ENCODE measurements at places on chromosomes 11 and 22.

DNA sequence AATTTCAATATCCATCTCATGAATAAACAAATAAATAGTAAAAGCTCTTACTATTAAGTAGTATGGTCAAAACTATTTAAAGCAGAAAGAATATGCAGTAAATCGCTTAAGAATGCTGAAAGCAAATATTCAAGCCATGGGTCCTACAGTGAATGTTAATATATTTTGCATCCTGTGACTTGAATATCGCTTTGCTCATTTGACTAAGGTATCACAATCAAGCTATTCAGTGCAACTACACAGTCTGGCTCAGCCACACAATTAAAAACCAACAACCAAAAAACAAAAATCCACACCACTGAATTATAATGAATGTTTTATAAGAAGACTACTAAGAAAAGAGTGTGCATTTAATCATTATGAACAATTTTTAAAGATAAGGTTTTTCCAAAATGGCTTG lies 45.3 kb downstream of the RAB6A start:
- DNase-seq, result no peak

DNA sequence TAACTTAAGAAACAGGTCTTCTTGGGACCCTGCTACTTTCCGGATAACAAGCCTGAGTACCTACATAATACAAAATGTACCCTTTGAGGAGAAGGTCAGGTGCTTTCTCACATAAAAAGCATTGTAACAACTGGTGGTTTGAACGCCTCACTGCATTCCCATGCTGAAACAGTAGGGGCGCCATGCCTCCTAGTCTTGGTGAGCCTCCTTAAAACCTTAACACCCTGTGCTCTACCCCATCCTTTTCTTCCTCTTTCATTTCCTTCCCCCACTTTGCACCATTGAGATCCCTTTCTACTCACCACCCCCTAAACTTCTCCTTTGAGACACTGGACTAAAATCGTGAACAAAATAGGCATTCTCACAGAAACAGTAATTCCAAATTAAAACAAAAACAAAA lies 729.3 kb downstream of the NTM start:
- no peak for DNase-seq

- peak; percentile 40 for DNase-seq
Measured at GRCh38 chr11:46119352-46120216, 1.7 kb downstream of the PHF21A start.

DNA sequence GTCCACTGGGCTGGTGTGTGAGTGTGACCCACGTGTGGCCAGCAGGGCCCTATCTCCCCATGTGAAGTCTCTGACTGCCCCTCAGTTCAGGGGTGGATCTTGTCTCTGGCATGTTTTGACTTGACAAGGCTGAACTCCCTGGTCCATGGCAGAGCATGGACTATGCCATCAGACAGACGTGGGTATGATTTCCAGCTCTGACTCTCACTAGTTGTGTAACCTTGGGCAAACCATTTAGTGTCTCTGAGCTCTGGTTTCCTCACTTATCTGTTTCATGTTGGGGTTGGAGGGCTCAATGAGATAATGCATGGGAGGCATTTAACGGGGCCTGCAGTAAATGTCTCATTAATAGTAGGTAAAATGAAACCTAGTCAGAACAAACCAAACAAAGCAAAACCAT lies 254.5 kb upstream of the NARS2 start:
- DNase-seq, result no peak

DNA sequence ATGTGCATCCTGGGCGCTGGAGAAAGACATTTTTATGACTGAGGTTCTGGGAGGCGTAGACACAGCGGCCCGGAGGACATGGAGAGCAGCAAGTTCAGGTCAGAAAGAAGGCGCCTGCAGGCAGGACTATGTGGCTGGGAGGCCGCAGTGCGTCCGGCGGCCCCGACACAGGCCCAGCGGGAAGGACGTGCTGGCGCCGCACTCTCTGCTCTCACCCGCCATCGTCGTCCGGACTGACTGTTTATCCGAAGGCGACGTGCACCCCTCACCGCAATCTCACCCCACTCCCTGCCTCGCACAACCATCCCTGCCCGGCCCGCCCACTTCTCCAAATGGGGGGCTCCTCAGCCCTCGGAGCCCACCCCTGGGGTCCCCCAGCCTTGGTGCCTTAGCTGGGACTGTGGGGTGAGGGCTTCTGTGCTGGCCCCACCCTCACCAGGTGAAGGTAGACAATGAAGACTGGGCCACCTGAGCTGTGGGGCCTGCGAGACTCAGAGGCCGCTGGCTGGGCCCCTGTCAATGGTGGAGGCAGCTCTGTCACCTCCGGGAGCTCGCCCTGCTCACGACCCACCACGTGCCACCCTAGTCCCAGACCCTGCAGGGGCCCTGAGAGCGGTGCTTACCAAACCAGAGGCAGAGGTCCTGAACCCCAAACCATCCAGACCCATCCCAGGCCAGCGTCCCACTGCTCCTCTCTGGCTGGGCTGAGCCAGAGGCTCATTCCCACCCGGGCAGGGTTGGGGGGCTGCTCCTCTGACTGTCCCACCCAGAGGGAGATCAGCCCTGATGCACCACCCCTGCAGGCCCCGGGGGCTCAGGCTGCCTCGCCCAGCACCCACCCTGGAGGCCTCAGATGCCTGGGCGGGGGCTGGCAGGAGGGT lies 16.2 kb upstream of the MUC5B start:
- no peak for DNase-seq

GRCh38 chr11:64692764-64693331 lies 30.1 kb downstream of the NRXN2 start:
- no peak for DNase-seq

DNA sequence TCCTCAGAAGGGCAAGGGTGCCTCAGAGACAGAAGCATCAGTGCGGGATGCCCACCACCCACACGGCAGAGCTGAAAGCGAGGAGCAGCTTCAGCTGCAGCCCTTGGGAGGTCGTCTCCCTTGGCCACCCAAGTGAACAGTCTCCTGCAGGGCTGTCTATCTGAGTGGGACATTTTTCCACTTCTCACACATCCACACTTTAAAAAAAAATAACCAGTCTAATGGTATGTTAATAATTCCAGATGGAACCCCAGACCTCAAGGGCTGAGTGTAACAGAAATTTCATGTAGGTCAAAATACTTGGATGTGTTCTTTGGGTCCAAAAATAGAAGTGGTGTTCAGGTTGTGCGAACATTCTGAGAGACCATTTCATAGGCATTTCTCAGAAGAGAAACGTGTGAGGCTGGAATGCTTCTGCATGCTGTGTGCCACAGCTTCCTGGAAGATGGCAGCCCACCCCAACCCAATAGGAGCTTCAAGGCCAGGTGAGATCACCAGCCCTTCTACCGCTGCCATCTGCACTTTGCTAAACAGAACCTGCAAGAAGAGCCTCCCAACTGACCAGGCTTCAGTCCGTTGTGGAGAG lies 623.2 kb downstream of the OPCML start:
- DNase-seq, result no peak

- peak; percentile 77 for DNase-seq
Measured at GRCh38 chr11:46346886-46347636, at the start of gene DGKZ. TSS of gene DGKZ (plus strand) at chr11:46347463. CDS start at chr11:46347660, 197 bp downstream.

GRCh38 chr11:103619480-103619879 lies 417.0 kb upstream of the DDI1 start:
- no peak for DNase-seq

- no peak for DNase-seq
Measured at GRCh38 chr22:49124608-49125007, 703.1 kb downstream of the BRD1 start.

DNA sequence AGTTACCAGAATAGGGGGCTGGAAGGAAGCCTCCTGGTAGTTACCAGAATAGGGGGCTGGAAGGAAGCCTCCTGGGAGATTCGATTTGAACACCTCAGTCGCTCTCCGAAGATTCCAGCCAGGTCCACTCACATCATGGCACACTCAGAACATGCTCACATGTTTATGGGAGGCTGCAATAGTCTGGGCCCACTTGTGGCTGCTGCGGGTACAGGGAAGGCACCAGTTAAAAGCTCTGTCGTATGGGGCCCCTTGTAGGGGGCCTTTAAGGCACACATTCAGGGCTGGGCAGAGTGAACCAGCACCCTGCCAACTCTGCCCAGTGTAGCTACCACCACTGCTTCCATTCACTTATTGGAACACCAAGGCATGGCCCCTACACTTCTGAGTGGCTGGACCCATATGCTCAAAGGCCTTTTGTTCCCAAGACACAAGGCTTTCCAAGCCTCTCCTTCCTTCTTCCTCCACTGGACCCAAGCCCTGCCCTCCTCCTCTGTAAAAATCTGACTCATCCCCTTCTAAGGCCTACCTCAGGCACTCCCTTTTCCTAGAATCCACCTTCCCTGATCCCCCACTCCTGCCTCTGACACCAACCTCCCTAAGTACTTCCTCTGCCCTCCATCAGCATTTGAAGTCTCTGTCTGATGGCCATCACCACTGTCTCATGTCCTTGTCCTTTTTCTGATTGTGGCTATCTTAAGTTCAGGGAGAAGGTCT lies 28.0 kb downstream of the USP35 start:
- DNase-seq, result no peak

- DNase-seq, result no peak
Measured at GRCh38 chr22:31142285-31142684, 2.0 kb upstream of the PLA2G3 start.

DNA sequence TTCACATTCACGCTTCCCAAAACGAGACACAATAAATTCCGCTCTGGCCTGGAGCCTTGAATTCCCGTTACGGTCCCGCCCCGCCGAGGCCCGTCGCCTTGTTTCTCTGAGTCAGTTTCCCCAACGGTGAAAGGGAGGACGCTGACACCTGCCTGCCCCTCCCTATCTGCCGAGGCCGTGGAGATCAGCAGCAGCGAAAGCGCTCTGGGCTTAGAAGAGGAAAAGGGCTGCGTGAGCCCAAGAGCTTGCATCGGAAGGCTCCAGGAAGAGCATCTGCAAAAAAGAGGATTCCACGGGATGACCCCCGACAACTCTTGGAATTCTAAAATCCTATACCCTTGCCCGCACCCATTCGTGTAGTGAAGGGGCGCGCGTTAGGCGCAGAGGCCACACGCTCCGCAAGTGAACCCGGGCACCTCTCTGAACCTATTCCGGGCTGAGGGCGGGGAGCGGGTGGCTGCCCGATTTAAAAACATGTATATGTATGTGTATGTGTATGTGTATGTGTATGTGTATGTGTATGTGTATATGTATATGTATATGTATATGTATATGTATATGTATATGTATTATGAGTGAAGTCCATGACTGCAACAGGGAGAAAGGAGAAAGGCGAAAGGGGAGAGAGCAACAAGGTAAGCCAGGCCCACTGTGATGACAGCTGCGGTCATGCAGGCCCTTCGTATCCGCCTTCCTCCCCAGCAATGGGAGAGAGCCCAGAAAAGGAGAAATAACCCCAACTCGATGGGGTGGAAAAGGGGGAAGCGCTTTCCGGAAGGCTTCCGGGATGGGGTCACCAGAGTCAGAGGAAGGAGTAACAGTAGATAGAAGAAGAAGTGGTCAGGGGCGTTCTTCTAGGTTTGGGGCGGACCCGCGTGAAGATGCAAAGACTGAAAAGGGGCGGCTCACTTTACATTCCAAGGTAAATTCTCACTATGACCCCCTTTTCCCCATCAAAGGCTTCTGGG lies 948 bp upstream of the MRTFA start:
- DNase-seq, result peak; percentile 69

DNA sequence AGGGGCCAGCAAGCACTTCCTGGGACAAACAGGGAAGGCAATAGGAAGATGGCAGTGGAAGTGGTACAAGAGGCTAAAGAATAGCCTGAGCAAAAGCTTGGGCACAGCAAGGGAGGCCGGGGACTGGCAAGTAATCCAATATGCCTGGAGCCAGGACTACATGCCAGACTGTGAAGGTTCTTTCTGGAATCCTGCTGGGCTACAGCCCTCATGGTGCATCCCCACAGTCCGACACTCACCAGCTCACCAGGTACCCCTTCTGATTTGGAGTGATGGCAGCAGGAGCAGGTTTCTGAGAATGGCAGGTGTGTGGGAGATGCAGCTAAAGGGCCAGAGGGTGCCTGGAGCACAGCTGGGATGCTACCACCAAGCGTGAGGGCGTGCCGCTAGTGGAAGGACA lies 32.2 kb upstream of the POGLUT3 start:
- no peak for DNase-seq

GRCh38 chr11:35042913-35043312 lies 96.1 kb upstream of the CD44 start:
- no peak for DNase-seq

- DNase-seq, result no peak
Measured at GRCh38 chr22:38735465-38736256, 20.1 kb downstream of the SUN2 start.

DNA sequence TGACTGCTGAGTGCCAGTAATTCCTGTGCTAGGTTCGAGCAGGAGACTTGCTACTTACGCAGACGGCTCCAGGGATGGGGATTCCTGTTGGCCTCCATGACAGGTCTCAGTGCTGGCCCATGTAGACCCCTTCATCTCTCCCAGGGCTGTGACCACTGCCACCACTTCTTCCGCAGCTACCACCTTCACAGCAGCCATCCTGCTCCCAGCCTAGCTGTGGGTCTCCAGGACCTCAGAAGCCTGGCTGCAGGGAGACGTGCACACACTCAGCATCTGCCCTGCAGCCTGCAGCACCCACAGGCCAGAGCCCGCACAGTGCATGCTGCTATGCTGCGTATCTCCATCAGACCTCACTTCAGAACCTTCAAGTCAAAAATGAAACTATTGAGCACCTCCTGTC lies 1503.9 kb downstream of the BRD1 start:
- DNase-seq, result no peak

DNA sequence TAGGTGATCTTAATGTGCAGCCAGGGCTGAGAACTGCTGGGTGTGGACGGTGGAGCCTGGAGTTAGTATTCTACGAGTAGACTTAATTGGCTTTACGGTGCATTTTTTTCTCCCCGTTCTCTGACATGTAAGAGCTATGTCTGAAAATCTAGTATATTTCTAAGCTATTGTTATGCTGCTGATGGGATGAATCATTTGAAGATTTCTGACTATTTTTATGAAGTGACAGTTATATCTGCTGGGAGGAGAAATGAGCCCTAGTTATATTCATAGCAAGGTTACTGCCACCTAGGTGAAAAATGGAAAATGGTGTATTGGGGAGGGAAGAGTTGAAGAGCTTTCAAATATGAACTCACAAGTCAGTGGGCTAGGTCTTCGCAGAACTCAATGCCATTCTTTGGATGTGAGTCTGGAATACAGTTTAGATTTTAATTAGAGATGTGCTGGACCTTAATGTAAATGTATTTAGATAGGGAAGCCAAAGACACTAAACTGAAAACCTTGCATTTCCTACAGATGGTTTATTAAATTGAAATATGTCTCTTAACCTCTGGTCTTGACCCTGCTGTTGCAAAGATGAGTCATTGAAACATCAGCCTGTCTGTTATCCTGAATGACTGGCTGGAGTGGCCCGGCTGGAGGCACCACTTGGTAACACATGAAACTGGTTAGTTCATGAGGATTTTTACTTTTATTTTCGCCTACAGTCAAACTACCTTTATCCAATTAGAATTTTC lies 293.7 kb downstream of the DDX10 start:
- DNase-seq, result no peak

DNA sequence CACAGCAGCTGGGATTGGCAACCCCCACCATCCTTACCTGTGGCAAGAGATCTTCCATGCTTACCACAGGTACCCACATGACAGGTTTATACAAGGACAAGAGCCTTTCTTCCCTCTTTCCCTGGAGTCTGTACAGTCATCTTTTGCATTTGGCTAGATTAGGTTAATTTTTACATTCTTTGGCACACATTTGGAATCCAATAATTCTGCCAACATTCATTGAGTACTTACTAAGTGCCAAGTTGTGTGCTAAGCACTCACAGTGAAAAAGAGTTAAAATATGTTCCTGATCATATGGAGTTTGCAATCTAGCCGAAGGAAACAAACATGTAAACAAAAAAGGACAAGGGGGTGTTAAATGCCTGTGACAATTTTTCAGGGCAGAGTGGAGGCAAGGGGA lies 50.0 kb upstream of the OPCML start:
- DNase-seq, result no peak

All from stimulated activated CD4-positive, alpha-beta T cell treated with anti-CD3 and anti-CD28 coated beads, Interleukin-12 subunit alpha, Interleukin-12 subunit beta, amount 100 ng/mL, for 24 hours (primary cell).